ELR (cell line): ENCODE measurements at places on chromosomes 3 and 15.

- DNase-seq, result no peak
Measured at GRCh38 chr3:134236505-134237170, 14.0 kb downstream of the RYK start.

- DNase-seq, result no peak
Measured at GRCh38 chr3:37730825-37731224, 130.9 kb upstream of the CTDSPL start.

GRCh38 chr3:130442284-130442683, 74.7 kb upstream of the COL6A6 start:
- no peak for DNase-seq

- DNase-seq, result peak; percentile 86
Measured at GRCh38 chr3:132535575-132536441, 61.3 kb upstream of the ACKR4 start.

DNA sequence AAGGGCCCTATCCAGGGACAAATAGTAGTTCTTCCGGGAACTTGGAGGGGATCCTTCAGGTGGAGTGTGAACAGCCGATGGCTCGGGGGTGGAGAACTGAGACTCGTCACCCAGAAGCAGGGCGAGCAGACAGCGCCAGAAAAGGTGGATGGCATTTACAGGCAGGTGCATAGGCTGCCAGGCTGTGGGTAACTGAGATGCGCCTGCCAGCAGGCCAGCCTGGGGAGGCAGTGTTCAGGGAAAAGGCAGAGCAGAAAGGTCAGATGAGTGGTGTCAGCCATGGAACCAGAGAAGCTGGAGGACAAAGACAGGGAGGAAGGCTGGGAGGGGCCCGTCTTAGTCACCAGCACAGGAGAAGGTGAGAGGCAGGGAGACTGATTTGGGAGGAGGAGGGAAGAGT, 53.0 kb upstream of the SEC22A start:
- DNase-seq, result no peak

DNA sequence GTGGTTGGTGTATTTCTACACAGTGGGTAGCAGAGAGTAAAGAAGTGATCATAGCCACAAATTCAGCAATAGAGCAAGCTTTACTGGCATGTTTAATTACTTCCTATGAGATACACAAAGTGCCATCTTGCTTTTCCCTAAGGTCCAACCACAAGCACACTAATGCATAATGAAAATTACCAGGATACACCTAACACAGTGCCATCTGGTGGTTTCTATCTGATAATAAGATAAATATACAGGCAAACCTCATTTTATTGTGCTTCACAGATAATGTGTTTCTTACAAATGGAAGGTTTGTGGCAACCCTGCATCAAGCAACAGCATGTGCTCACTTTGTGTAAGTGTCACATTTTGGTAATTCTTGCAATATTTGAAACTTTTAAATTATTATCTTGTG, 223.0 kb downstream of the NSUN3 start:
- peak; percentile 40 for DNase-seq

DNA sequence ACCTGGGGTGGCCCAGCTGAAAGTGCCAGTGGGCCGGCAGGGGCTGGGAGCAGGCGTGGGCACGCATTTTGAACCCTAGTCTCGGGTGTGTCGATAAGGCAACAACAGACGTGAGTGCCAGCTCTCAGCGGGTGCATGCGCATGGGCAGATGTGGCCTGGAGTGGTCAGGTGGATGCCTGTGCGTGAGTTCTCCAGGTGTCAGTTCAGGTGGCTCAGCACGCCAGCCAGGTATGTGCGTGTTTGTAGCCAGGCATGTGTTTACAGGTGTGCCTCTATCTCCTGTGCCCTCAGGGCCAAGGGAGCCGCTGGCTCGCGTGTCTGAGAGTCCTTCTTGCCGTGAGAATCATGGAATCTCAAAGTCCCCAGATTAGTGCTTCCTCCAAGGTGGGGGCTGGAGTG, 14.8 kb downstream of the CYP1A2 start:
- no peak for DNase-seq

DNA sequence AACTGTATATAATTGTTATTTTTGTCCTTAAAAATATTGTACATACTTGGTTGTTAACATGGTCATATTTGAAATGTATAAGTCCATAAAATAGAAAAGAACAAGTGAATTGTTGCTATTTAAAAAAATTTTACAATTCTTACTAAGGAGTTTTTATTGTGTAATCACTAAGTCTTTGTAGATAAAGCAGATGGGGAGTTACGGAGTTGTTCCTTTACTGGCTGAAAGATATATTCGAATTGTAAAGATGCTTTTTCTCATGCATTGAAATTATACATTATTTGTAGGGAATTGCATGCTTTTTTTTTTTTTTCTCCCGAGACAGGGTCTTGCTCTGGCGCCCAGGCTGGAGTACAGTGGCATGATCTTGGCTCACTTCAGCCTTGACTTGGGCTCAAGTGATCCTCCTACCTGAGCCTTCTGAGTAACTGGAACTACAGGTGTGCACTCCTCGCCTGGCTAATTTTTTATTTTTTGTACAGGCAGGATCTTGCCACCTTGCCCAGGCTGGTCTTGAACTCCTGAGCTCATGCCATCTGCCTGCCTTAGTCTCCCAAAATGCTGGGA, 10.7 kb downstream of the NFKBIZ start:
- DNase-seq, result no peak

DNA sequence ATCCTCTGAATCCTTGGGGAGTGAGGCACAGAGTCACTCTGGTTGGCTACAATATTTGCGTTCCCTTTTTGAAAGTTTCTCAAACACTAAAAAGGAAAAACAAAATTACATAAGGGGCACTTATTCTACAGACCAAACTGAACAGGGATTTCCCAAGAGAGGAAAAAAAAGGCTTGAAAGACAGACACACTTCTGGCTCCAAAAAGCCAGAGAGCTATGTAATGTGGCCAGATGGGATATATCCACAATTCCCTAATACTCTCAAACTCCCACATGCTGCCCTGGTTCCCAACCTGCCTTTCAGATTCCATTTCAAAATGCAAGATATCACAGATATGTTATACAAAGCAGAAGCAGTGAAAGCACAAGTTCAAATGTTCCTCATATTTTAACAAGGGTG, 1.6 kb downstream of the FRMD4B start:
- no peak for DNase-seq

DNA sequence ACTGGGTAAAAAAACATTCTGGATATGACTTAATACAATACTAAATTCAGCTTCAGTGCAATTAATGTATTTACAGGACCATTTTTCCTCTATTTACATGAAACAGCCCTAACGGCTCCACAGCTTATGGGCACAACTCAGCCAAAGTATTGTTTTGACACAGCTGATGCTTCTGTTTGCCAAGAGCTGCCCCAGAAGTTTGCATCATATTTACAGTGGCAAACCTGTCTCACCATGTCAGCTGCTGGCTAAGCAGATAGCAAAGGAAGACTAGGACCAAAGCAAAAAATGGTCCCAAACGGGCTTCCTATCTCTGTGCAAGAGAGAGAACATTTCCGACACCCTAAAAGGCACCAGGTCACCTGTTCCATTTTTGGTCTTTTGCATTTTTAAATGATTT, 94.5 kb downstream of the ADAMTS9 start:
- no peak for DNase-seq

DNA sequence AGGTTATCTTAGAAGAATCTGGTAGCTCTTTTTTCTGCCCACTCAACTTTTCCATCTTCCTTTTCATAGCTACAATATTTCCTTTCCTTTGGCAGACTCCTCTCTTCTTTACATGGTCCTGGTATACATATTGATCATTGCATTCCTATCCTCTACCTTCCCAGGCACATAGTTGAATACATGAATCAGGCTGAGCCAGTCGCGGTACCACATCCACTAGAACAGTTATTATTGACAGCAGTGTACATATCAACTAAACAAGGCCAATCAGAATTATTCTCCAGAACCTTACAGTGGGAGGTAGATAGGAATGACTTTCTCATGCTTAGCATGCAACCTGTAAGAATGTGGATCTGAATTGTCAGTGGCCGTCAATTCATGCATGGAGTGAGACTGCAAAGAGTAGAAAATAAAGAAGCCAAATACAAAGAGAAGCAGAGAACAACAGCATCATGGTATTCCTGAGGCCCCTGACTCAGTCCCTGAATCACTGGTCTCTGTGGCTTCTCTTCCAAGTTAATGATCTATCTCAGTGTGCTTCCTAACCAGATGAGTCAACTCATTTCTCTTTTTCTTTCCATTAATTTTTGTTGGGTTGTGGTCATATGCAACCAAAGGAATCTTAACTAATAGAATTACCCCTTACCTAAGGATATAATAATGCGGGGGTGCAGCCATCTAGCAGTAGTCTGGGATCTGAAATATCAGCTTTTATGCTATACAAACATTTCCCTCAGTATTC, 60.9 kb upstream of the DCBLD2 start:
- DNase-seq, result peak; percentile 97

GRCh38 chr3:39249453-39250115, 30.3 kb downstream of the CX3CR1 start:
- DNase-seq, result peak; percentile 29

DNA sequence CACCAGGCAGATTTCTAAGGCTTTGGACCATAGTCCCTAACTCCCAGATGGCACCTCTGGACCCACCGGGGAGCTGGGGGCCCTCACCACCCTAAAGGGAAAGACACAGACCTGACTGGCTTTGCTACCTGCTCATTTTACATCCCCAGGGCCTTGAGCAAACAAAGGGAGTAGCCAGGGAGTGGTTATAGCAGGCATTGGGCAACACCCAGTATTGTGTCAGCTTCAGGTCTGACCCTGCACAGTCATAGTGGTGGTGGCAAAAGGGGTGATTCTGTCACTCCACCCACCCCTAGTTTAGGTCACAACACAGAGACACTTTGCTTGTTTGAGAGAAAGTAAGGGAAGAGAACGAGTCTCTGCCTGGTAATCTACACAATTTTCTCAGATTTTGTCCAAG, 352.5 kb downstream of the DIPK2A start:
- DNase-seq, result no peak
